ENCODE measurements at places on chromosomes 3 and 15.
A peak's percentile ranks its signal among the peaks of the same experiment; 100 is the strongest.

DNA sequence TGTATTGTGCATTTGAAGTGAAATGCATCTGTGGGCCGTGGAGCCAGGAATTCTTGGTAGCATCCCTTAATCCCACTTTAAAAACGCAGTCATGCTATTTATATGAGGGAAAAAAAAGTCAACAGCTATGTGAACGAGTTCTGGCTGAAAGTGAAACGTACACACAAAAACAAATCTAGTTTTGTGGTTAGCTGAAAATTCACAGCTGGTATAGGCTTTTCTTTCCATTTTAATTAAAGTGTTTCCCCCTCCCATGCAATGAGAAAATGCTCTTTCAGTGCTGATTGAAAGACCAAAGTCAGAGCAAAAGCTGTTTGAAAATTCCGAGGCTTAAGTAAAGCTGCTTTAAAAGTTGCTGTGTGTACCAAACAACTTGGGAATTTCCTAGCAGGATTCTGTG is 297.4 kb downstream of the PLCL2 start:
- peak; percentile 47 for DNase-seq

- DNase-seq = no peak
These were observed 413.9 kb downstream of the EPHA3 start for GRCh38 chr3:89521328-89521727.

DNA sequence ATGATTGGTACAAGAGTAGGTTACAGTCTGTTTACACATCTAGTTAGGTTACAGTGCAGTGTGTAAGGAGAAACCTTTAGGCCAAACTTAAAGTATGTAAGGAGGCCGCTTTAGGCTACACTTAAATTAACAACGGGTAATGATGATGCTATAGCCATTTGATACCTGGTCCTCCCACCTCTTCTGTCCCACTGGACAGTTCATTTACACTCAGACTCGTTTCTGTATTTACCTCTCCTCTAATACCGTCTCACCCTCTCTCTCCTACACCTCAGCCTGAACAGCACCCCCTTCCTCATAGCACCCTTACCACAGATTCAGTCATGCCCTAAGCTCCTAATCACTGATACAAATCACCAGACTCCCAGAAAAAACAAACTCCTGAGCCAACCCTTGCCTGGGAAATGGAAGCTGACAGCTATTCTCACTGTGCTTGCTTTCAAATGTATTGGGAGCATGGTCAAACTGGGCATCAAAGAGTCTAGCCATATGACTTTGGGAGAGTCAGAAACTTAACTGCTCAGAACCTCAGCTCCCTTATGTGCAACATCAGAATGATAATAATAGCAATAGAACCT is 241.3 kb upstream of the SETMAR start:
- DNase-seq = no peak

DNA sequence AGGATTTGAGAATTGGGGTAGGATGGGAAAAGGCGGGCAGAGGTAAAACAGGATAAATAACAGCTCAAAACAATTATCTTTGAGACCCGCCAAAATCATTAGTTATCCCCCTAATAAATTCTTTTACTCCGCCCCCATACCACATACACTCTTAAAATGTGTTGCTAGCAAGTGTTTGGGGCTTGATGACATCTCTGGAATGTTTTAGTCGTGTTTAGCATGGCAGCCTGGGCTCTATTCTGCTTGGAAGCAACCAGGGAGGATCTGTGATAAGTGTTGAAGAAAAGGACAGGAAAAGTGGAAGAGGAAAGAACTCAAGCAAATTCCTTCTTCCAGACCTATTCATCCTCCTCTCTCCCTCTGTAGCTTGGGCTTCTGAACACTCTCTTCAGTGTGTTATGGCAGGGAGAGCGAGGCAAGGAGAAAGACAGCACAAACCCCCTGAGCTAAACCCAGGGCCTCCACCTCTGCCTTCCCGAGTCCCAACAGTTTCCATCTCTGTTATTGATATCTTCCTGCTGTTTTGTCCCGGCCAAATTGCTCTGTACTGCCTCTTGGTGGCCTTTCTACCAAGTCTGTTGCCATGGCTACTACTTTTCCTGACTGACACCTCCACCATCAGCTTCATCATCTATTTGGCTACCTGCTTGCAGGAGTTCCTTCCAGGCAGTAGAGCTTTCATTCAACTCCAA is 135.8 kb downstream of the RPL22L1 start:
- DNase-seq = no peak

- DNase-seq = no peak
These were observed 70.3 kb downstream of the TGFBR2 start for GRCh38 chr3:30676424-30677346.

- DNase-seq = no peak
These were observed 95.4 kb downstream of the HMG20A start for GRCh38 chr15:77516076-77516475.

DNA sequence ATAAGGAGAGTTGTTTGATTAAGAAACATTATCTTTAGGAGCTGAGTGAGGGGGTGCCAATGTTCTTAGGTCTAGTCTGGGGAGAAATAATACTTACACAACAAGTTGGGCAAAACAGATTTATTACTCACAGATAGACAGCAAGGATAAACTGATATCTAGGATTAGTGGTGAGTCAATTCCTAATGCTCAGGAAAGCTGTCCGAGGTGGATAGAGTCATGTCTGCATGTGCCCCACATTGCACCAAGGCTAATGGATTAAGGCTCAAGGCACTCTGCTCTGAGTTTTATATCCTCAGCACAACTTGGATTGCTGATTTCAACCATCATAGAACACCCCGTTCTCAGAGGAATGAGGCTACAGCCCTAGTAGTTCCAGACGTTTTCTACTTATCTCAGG is 1042.3 kb downstream of the OTOL1 start:
- DNase-seq = no peak

DNA sequence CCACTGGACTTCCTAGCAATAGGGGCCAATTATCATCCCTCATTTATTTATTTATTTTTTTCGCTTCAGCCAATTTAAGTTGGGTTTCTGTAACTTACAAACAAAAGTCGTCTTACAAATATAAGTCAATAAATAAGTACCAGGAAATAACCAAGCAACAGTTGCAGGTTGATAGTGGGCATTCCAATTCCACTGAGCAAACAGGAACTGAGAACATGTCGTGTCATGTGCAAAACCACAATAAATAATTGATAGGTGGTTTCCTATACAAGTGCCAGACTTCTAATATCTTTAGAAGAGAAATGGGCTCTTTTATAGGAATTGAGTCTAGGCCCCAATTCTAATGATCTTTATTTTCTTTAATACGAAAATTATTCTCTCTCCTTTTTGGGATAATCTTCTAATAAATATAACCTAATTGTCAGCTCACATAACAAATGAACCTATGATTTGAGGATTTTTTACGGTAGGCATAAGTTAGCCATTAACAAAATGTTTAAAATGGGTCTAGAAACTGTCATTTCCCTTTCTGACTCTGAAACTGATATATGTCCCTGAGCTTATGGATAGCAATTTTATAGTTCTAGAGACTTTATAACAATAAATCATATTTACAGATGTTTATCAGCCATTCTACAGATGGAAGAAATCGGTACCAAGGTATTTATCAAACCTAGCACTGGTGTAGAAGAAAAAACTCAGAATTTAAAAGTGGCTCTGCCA is 571.8 kb downstream of the FOXP1 start:
- no peak for DNase-seq

GRCh38 chr3:25872200-25872877 is 82.4 kb downstream of the OXSM start:
- DNase-seq = peak; percentile 29

- DNase-seq = no peak
These were observed 111.2 kb upstream of the SETMAR start for GRCh38 chr3:4191971-4192370.

GRCh38 chr3:36919439-36920160 is 25.3 kb downstream of the TRANK1 start:
- DNase-seq = no peak

DNA sequence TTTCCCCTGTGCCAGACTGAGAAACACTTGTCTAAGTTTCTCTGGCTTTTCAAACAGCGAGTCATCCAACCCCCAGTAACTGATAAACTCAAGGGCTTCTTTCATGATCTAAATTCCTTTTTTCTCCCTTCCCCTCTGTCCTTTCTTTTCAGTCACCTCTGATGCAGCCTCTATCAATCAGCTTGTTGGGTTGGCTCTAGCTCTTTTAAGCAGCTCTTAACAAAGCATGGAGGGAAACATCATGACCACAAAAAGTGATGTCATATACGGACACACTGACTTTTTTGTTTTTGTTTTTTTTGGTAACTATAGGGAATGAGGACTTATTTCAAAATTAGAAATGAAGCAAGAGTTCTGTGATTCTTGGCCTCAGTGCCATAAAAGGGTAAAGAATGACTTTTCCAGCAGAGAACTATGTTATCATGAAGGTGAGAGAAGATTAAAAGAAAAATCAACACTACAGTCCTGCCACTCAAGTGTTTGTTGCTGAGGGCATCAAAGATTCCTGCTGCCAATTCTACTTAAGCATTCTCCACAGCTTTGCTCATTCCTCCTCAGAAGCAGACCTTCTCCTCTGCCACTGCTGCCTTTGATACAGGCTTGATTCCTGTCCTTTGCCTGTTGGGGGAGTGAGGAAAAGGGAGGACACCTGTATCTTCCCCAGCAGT is 457.0 kb upstream of the ONECUT1 start:
- no peak for DNase-seq

DNA sequence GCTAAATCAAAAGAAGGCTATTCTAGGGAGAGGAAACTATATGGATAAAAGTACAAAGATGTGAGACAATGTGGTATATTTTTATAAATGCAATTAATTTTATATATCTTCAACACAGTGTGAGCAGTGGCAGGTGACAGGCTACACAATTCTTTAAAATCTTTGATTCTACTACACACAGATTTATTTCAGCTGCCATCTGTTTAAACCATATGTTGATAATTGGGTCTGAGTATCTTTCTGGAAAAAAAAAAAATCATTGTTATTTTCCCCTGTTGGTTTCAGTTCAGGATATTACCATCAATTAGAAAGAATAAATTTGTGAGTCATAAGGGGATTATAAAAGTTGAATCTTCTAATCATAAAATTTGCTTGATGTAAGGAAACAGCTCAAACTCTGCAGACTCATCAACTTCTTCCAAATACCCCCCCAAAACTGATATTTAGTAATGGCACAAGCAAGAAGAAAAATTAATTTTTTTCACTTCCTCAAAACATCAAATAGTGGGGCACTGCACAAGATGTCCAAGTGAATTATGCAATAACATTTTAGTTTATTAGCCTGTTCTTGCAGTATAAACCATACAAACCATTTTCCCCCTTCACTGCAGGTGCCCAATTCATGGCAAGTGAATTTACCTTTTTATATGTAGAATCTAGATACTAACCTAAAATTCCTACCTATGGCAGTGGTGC is 12.0 kb downstream of the PIERCE2 start:
- DNase-seq = no peak

- DNase-seq = no peak
These were observed 160.1 kb upstream of the DPH6 start for GRCh38 chr15:35705884-35706585.

- no peak for DNase-seq
These were observed 181.2 kb downstream of the NECTIN3 start for GRCh38 chr3:111252779-111253178.

DNA sequence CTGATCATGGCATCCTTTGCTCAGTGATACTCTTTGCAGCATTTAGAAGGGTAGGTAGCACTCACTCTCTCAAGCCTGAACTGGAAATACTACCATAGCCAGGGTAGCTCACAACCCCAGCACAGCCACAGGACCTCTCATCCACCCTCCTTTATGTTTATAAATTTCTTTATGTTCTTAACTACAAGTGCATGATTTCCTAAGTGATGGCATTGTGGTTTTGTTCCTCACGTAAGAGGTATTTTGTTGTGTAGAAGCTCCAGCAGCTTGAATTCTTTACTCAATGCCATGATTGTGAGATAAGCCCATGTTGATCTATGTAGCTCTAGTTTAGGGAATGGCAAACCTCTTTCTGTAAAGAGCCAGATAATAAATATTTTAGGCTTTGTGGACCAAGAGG is 7.9 kb upstream of the RTP3 start:
- no peak for DNase-seq

GRCh38 chr15:87829332-87830050 is 427.0 kb downstream of the NTRK3 start:
- no peak for DNase-seq

GRCh38 chr3:35137612-35138011 is 501.7 kb upstream of the ARPP21 start:
- DNase-seq = no peak

- DNase-seq = no peak
These were observed 41.5 kb downstream of the FGF12 start for GRCh38 chr3:192685801-192686200.

DNA sequence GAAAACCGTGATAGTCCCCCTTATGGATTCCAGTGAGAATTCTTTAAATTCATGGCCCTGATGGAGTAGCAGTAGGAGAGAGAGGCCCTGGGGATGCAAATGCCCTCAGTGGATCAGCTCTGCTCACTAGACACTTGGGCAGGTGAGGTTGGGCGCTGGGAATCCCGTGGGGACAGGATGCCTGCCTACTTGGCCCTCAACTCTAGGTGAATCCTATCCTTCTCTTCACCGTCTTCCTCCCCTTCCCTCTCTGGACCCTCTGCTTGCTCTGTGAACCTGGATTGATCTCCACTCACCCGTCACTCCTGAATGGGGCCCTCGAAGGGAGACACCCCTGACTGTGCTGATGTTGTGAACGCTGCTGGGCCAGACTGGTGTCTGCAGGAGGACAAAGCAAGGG is 77.4 kb downstream of the SEC22A start:
- DNase-seq = no peak

GRCh38 chr15:38349251-38349650 is 96.6 kb downstream of the SPRED1 start:
- DNase-seq = no peak

DNA sequence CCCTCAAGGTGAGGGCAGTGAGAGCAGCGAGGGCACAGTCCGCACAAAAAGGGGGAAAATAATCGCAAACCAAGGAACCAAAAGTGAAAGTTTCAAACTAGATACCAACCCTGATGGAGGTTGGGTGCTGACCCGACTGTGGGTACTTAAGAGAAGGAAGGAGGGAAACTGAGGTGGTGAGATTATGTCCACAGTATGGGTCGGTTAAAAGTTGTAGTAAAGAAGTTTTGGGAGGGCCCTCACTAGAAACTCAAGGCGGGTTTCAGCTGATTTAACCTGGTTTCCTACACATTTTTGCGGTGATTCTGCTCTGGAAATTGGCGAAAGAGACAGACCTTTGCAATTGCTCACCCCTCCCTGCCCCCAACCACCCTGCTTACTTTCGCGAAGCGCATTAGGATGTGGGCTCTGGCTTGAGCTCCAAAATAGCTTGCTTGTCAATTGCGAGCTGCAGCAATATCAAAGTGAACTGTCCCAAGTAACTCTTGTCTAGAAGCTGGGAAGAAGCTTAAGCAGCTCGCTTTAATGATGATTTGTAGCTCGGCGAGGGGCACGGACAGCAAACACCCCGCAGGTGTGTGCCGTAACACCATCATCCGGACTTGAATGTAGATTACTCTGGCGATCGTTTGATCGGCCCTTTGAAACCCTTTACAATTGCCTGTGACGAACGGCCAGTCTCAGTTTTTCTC is 15.8 kb downstream of the SOX2 start:
- DNase-seq = peak; percentile 60

GRCh38 chr15:38691965-38692788 is 127.6 kb upstream of the RASGRP1 start:
- no peak for DNase-seq

GRCh38 chr3:197811343-197811742 is 20.3 kb downstream of the LRCH3 start:
- no peak for DNase-seq

GRCh38 chr15:88300089-88300488 is 43.5 kb upstream of the NTRK3 start:
- DNase-seq = no peak

- no peak for DNase-seq
These were observed 315.5 kb downstream of the FHIT start for GRCh38 chr3:60935709-60936108.

- no peak for DNase-seq
These were observed 9.2 kb downstream of the FAM162A start for GRCh38 chr3:122392868-122393844.
